ENCODE measurements at places on chromosomes 5 and 9.

DNA sequence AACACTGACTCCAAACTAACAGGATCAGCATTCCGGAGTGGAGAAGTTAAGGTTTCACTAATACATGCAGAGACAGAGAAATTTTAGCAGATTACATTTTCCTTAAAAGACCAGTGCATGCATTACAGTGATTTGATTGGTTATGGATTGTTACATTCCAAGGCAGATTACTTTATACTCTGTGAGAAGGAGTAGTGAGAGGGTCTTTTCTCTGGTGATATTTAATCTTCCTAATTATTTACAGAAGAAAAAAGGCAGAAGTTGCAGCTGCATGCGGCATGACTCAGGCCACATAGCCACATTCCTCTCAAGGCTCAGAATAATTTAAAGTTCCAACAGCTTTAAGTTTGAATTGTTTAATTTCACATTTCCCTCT lies 53.0 kb upstream of the PDZD2 start:
- no peak for DNase-seq

- no peak for DNase-seq
Measured at GRCh38 chr9:37293664-37294524, 128.6 kb upstream of the GRHPR start.

GRCh38 chr5:181181650-181182565 lies 23.1 kb downstream of the TRIM7 start:
- no peak for DNase-seq

DNA sequence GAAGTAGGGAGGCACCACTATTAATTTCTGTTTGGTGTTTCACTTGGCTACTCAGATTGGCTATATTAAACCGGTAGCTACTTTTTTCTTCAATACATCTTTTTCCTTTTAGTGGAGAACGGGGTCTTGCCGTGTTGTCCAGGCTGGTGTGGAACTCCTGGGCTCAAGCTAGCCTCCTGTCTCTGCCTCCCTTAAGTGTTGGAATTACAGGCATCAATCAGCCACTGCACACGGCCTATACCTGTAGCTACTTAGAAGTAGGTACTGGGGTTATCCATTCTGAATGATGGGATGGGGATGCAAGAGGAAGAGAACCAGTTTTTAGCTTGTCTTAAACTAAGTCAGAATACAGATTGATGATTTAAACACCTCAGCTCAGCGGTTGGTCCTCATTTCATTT lies 1.7 kb downstream of the UBE2D2 start:
- DNase-seq: no peak

DNA sequence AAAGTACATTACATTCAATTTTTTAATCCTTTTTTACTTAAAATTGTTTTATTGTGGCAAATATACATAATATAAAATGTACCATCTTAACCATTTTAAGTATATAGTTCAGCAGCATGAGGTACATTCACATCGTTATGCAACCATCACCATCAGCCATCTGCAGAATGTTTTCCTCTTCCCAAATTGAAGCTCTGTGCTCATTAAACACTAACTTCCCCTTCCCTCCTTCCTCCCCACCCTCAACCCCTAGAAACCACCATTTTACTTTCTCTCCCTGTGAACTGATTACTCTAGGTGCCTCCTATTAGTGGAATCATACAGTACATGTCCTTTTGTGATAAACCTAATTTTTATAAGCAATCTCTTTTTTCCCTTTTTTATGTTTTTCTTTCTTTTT lies 15.6 kb downstream of the TEX53 start:
- no peak for DNase-seq

GRCh38 chr5:147512659-147513379 lies 3.0 kb upstream of the DPYSL3 start:
- no peak for DNase-seq

DNA sequence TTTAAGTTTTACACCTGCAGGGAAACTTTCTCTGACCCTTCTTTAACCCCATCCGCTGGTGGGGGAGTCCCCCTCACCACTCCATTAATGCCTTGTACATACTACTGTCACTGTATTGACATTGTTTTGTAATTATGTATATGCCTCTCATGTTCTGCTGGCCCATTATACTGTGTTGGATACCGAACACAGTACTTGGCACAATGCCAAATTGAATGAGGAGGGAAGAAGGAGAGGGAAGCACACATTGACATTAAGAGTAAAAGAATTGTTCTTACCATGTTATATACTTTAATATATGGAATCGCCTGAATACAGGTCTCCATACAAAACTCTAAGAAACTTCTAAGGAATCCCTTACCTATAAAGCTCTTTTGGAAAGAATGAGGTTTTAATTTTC lies 73.6 kb upstream of the GRHPR start:
- DNase-seq: no peak

GRCh38 chr5:41587668-41588067 lies 77.3 kb upstream of the PLCXD3 start:
- no peak for DNase-seq

- no peak for DNase-seq
Measured at GRCh38 chr5:92567831-92568450, 1013.1 kb downstream of the NR2F1-AS1 start.

GRCh38 chr9:77957652-77958051 lies 74.0 kb downstream of the GNAQ start:
- no peak for DNase-seq

- DNase-seq: no peak
Measured at GRCh38 chr5:36946101-36946500, 69.5 kb downstream of the NIPBL start.

DNA sequence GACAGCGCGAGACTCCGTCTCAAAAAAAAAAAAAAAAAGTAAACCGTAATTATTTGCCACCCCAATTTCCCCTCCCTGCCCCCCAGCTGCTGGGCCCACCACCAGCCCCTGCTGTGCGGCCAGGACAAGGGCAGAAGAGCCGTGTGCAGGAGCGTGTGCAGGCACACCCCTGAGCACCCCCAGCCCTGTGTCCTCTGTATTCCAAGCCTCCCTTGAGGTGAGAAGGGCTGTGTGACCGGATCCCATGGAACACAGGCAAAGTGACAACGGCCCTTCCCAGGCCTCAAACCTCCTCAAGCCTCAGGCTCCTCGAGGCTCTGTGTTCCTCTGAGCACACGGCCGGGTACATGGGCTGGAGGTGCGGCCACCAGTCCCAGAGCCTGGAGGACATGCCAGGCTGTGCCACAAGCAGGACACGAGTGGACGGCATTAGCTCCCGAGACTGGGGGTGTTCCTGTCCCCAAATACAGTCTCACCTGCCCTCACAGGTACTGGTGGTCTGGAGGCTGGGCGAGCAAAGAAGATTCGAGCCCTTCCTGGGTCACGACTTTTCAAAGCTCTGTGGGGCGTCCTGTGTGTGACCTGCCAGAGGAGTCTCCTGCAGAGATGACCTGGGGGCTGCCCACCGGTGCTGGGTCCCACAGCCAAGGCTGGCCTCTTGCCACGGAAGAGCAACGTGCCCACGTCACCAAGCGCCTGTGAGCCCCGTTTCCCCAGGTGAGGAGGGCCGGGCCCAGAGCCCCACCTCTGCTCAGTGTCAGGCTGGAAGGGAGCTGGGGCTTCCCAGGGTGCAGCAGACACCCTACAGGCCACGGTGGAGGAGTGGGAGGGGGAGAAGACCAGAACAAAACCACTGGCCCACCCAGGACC lies 47.1 kb upstream of the SIMC1 start:
- DNase-seq: no peak

- DNase-seq: no peak
Measured at GRCh38 chr9:512555-513272, 298.0 kb downstream of the DOCK8 start.

All from stimulated activated CD4-positive, alpha-beta T cell treated with anti-CD3 and anti-CD28 coated beads, Interleukin-2, amount 100 ng/mL, for 48 hours (primary cell).